ENCODE measurements at places on chromosomes 16 and 17.
A peak's percentile ranks its signal among the peaks of the same experiment; 100 is the strongest.

GRCh38 chr16:10120953-10121352 lies 61.3 kb downstream of the GRIN2A start:
- DNase-seq, result no peak

GRCh38 chr17:50519141-50519834 lies 11.0 kb downstream of the MYCBPAP start:
- DNase-seq, result no peak

GRCh38 chr16:89244754-89245153 lies 27.3 kb downstream of the ZNF778 start:
- DNase-seq, result no peak

DNA sequence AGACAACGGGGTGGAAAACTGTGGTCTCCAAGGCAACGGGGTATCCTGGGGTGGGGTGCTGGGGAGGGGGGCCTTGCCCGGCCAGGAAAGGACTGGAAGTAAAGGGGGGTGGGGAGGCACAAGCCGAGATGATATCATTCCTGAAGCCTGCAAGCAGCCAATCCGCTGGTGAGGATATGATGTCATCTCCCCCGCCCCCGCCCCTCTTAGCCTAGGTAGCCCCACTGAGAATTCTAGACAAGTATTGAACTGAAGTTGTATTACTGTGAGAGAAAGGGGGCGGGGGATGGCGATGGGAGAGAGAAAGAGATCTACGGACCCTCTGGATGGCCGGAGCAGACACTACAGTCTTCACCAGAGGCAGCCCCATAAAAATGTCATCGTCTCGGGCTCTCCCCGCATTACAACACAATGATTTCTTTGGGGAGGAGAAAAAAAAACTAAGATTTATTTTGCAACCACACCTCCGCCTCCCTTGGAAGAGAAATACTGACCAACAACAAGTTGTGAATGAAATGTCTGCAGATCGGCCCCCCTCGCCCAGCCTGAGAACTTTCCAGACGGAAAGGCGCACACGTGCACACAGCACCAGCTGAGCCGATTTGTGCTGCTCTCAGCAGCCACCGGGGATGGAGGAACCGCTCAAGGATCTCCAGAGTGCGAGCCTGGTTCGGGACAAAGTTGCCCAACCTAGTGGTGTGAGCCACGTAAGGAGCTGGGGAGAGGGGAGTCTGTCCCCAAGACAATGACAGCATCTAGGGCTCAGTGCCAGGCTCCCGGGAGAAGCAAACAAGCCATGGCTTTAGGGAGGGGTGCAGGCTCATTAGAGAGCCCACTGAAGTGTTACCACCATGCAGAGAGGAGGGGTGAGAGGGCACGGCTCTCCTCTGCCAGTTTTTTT lies 222.1 kb downstream of the SOX9 start:
- DNase-seq, result no peak

DNA sequence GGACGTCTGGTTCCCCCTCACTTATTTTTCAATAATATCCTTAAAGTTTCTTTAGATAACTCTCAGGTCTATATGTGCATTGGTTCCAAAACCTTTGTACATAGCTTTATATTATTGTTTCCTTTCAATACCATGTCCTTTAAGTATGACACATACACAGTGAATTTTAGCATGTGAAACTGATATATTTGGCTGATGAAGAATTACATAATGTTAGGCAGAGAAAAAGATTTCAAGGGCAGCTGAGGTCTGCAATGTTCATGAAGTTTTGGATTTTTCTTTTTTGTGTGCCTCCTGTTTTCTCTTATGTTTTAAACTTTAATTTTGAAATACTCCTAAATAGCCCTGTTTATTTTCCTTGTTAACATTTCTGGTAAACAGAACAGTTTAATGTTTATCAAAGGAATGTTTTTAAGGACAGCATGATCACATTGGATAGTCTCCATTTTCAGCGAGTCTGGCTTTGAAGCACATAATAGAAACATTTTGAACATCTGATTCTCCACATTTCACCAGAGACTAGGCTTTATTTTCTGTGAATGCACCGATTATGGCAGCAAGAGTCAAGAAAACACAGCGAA lies 32.9 kb upstream of the FBXO47 start:
- DNase-seq, result no peak

DNA sequence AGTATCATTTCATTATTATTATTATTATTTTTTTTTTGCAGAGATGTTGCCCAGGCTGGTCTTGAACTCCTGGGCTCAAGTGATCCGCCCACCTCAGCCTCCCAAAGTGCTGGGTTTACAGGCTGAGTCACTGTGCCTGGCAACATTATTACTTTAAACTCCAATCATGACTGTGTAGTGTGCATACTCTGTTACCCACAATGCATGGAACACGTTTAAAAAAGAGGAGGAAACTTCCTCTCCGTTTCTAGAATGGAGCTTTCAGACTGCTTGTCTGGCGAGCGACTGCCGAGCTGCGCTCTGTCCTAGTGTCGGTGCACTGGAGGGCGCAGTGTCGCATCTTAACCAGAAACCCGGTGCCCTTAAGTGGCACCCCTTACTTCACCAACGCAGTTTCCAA lies 22.1 kb upstream of the FASN start:
- no peak for DNase-seq

DNA sequence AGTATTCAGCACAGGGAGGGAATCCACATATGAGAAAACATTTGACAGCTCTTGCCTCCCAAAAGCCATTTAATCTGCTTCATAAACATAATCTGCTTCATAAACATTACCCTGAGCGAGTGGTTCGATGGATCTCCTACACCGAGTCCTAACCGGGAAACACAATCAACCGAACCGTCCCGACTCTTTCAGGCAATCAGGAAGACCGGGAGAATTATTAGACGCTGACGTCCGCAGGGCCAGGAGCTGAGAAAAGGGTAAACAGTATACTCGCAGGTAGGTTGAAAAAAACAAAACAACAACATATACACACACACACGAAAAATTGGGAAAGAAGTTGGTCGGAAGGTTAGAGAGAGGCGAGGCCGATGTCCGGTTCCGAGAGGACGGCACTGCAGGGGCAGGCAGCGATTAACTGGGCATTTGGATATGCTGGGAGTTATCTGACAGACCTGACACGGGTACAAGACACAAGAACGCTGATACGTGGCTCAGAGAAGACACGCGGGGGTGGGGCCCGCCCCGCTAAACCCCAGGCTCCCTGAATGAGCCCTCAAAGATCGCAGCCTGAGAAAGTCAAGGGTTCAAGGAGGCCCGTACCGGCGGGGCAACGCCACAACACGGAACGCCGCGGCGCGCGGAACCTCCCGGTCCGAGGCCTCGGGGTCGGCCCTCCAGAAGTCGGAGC lies 585 bp downstream of the AP1G1 start:
- DNase-seq, result no peak

- no peak for DNase-seq
Measured at GRCh38 chr17:67549820-67550219, 167.9 kb upstream of the NOL11 start.

- DNase-seq, result no peak
Measured at GRCh38 chr17:39666601-39667261, 1.5 kb upstream of the PNMT start.

GRCh38 chr16:22813223-22813947 lies 577 bp upstream of the HS3ST2 start:
- peak; percentile 39 for DNase-seq

DNA sequence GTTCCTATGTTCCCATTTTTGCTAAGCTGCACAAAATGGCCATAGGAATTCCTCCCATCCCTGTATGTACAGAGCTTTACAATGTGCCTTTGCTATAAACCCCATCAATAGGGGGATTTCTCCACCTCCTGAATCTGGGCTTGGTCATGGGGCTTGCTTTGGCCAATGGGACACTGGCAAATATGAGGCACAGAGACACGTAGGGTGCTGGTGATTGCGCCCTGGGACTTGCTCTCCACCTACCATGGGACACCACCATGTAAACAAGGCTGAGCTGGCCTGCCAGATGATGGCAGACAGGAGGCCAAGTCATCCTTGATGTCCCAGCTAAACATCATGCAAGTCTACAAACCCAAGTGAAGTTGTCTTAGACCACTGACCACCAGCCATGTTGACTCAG lies 15.3 kb upstream of the ALDH3A1 start:
- no peak for DNase-seq

DNA sequence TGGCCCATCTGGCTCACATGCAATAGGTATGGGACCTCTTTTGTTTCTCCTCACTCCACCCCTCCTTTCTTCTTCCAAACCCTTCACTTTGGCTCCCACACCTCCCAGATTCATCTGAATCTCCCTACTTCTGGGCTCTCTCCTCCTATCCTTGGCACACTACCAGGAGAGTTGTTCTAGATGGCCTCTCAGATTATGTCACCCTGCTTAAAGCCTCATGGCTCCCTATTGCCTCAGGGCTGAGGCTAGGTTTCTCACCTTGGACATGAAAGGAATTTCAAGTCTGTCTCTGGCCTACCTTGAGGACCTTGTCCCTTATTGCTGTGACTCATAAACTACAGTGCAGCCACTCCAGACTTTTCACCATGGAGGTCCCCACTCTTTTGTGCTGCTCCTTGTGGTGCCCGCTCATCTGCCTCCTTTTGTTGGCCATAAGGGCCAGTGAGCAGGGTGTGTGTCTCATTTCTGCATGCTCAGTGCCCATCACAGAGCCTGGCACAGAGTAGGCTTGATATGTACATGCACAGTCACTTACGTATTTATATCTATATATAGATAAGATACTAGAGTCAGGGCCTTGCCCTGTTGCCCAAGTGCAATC lies 1.0 kb upstream of the MFAP4 start:
- peak; percentile 87 for DNase-seq

GRCh38 chr16:88290850-88291830 lies 91.6 kb upstream of the ZNF469 start:
- DNase-seq, result no peak
